ENCODE measurements at places on chromosomes 7 and 10.
A peak's percentile ranks its signal among the peaks of the same experiment; 100 is the strongest.

DNA sequence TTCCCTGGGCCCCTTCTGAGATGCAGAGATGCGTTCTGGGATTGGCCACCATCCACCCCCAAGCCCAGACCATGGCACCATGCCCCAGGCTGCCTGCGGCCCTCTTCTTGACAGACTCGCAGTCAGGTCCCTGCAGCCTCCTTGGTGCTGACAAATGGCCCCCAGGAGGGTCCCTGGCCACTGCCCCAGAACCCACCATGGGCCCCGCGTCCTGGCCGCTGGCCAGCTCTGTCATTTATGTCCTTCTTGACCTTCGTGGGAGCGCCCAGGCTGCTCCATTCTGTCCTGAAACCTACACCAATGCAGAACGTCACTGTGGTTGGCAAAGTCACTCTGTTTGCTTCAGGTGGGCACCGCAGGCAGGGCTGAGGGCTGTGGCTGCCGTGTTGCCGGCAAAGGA lies 39.5 kb upstream of the SLC29A4 start:
- no peak for DNase-seq

DNA sequence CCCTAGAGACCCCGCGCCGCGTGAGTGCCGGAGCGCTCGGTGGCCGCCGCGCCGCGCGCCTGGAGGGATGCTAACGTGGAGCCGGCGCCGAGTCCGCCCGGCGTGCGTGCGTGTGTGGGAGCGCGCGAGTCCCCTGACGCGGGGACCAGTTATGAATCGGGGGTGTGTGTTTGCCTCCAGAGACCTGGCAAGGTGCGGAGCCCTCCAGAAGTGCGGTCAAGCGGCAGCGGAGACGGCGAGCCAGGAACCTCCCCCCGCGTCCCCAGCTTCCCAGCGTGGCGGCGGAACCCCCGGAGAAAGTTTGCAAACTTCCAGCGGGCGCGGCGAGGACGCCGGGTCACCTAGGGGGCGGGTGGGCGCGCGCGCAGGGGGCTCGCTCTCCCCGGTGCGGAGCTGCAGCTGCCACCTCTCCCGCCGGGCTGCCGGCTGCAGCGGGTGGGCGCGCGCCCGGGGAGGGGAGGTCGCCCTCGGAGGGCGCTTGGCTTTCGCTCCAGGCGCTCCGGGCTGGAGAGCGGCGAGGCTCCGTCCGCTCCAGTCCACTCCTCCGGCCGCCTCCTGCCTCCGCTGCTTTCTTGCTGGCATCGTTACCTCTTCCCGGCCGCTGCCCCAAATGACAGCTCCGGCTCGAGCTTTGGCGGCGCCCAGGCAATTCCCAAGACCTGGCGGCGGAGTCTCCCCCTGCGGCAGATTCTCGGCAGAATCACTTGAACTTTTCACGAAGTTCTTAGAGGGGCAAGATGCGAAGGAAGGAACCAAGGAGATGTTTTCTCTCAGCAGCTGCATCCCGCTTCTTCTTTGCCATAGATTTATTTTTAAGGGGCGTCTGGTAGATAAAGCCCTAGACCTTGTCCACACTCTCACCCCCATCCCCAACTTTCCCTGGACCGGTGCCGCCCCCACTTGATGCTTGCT lies 2.3 kb upstream of the CREB5 start:
- DNase-seq: peak; percentile 55

GRCh38 chr7:73876973-73877372 lies 16.0 kb downstream of the TMEM270 start:
- DNase-seq: no peak

GRCh38 chr10:50417886-50418830 lies 166.8 kb upstream of the ASAH2 start:
- peak; percentile 92 for DNase-seq

DNA sequence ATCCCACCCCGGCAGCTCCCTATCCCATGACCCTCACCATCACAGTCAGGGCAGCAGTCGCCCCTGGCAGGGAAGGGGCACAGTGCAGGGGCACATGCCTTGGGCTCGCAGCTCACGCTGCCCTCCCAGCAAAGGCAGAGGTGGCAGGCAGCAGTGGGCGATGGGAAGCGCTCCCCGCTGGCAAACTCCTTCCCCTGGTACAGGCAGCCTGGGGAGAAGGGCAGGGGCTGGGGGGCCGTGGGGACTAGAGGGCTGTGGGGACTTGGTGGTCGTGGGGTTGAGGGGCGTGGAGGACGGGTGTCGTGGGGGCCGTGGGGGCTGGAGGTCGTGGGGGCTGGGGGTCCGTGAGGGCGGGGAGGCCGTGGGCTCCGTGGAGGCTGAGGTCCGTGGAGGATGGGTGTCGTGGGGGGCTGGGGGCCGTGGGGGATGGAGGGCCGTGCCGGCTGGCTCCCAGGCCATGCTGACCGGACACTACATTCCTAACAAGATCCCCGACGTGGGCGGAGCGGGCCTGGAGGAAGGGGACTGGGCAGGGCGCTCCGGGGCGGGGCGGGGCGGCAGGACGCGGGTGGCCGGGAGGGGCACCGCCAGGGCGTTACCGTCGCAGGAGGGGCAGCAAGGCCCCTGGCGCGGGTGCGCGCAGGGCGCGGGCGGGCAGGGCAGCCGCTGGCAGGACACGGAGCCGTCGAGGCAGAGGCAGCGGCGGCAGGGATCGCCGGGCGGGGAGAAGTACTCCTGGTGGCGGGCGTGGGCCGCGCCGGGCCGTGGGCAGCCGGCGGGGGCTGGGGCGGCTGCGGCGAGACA lies 20.0 kb downstream of the KCP start:
- no peak for DNase-seq

DNA sequence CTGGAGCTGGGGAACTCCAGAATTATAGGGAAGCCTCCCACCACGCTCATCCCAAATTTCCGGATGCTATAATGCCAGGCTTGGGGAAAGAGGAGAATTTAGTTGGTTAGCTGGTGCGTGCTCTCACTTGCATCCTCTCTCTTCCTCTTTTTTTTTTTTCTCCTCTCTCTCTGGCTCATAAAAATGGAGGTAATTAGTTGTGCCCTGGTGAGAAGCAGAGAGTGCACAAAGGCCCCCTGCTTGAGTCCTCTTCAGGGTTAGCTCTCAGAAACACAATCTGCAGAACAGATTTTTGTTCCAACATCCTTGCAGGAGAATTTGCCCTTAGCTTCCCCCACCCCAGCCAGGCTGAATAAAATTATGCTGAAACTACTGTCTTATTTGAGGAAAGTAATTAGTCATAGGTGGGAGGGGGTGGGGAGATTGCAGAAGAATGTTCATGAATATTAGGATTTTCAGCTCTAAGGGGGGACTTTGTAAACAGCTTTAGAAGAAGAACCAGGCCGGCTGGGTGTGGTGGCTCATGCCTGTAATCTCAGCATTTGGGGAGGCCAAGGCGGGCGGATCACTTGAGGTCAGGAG lies 7.6 kb downstream of the SERPINE1 start:
- DNase-seq: peak; percentile 75

GRCh38 chr7:139094030-139094429 lies 15.5 kb downstream of the ZC3HAV1 start:
- DNase-seq: no peak

- DNase-seq: no peak
Measured at GRCh38 chr10:75033399-75034130, 77.9 kb upstream of the SAMD8 start.

DNA sequence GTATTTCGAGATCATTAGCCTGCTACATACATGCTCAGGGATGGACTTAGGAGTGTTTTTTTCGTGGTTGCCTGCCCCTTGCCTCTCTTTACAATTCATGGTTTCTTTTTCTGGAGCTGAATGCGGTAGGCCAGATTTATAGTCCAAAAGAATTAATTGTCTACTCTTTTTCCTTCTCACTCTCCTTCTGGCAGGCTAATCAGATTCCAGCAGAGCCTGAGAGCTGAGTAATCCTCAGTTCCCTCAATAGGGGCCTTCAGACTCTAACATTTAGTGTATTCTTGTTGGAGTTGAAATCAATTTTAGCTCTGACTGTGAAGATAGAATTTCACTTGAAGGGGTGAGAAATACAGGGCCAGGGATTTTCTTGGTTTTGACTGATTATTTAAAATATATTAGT lies 16.4 kb downstream of the SORCS3 start:
- peak; percentile 25 for DNase-seq

DNA sequence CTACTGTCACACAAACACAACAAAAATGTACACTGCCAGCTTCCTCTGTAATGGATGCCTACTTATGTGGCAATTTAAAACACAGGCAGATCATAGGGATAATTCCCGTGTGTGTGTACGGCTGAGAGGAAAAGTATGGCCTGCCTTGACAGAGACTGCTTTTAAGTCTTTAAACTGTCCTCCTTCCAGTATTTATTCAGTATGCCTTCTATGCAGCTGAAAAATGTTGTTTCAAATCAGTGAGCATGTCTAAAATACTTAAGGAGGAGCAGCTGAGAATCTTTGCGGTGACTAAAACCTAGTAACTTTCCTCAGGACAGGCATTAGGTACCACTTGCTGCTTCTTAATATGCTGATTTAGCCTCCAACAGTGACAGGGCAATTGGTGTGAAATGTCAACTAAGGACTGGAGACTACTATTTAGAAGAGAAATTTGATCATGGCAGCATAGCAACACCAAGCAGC lies 126.3 kb downstream of the CACNA2D1 start:
- DNase-seq: no peak

DNA sequence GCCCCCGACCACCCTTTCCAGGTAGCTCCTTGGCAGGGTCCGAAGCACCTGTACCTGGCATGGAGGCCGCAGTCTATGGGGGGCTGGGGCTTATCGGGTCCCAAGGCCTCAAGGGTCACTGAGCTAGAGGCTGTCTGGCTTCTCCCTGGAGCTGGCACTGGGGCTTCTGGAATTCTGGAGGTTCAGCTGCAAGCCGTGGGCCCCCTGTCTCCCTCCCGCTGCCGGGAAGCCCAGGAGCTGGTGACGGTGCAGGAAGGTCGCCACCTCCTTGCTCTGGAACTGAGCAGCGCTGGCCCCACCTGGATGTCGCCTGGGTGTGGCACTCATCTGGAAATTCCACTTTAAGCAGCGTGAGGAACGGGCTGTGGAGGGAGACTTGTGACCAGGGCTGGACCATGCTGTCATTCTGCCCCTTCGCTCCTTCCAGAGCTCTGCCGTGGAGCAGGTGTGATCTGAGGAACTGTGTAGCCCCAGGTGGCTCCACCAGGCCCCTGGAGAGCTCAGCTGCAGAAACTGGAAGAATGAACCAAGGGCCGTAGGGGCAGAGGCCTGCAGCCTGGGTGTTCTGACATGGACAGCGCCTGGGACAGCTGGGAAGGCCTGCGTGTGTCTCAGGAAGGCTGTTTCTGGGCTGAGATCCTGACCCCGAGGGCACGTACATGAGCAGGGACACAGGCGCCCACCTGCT lies 129.7 kb upstream of the PPP2R2D start:
- no peak for DNase-seq

DNA sequence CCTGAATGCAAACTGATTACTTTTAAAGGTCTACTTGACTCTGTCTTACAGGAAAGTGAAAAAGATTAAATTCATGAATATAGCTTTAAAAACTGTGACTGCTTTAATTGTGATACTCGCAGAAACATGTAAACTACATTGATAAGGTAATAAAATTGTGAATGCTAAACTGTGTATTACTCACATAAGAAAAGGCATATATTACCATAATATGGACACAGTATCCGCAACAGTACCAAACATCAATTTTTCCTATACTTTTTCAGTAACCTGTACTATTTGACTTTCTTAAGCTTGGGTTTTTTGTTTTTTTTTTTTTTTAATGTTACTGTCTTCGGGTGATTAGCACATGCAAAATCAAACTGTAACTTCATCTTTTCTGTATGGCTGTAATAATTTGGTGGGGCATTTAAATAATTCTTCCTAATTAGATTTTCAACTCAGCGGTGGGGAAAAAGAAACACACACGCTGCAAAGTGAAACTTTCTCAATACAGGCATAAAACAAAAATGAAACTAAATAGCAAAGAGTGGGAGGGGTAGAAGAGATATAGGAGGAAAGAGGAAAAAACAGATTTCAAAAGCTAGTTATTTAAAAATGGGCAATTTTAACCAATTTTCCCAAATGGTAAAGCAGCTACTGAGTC lies 23.2 kb downstream of the NT5C3A start:
- peak; percentile 46 for DNase-seq

DNA sequence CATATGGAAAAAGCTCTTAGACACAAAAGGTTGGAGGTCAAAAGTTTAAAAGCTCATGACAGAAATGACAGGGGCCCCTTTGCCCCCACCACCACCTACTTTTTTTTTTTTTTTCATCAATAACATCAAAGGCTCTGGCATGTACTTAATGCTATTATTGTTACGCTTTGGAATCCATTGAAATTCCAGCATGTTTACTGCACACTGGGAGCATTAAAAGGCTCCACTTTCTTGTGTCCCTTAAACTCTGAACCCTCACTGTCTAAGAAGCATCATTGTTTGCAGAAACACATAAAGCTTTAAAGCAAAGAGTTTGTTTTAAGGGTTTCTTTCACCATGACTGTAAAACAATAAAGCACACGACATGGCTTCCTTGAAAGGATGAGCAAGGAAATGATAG lies 149.4 kb downstream of the GLI3 start:
- no peak for DNase-seq

DNA sequence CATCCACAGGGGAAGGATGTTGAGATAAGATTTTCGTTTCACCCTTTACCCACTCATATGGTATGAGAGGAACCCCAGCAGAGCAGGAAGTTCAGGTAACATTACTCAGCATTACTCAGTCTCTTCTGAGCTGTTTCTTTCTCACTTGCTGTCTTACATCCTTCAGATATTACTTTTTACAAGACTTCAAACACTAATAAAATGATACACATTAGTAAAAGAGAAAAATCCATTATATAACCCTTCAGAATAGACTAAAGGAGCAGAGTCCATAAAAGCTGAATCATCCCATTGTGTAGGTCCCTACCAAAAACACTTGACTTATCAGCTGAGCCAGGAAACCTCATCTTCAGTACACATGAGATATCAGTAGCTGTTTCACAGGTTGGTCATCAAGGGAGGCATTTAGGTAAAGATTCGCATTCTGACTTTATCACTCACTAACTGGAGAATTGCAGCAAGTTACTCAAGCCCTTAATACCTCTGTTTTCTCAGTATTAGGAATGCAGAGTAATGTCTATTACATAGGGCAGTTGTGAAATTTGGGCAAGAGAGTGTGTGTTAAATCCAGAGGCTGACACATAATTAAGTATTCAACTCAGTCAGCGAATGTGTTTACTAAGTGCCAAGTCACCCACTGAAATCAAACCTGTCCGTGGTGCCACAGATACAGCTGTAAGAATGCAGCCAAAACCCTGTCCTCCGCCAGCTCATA lies 44.7 kb downstream of the KLF6 start:
- peak; percentile 45 for DNase-seq

GRCh38 chr10:125982260-125982948 lies 86.0 kb downstream of the FANK1 start:
- DNase-seq: peak; percentile 79

DNA sequence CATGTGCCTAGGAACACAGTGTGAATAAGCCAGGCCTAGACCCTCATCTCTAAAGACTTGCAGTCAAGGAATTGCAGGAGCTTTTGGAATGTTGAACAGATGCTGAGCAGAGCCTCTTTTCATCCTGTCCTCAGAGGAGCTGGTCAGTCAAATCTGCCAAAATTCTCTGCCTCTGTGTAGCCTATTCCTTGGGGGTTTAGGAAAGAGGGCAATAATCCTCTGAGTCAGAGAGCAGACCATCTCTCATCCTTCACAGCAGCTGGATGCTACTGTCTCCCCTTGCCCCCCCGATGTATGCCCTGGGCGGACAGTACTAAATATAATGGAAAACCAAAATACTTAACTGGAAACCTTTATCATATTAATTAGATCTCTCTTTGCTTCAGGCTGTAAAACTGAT lies 52.6 kb downstream of the BICC1 start:
- no peak for DNase-seq
